ENCODE measurements at places on chromosomes 13 and 19. TPM values are rescaled to one million over a fixed set of nuclear protein-coding genes. Genes with fewer than 3 reads are reported as not detected.

The LILRA5 gene
- 0.64 TPM for total RNA-seq

- no peak for ATAC-seq
Measured at GRCh38 chr13:80858131-80858530, 517.2 kb upstream of the SPRY2 start.

GRCh38 chr19:4922530-4923275, 13.4 kb downstream of the UHRF1 start:
- peak; percentile 7 for ATAC-seq

The ABHD8 gene
- 2.2 TPM for total RNA-seq

The SLAIN1 gene
- total RNA-seq: 0.32 TPM

DNA sequence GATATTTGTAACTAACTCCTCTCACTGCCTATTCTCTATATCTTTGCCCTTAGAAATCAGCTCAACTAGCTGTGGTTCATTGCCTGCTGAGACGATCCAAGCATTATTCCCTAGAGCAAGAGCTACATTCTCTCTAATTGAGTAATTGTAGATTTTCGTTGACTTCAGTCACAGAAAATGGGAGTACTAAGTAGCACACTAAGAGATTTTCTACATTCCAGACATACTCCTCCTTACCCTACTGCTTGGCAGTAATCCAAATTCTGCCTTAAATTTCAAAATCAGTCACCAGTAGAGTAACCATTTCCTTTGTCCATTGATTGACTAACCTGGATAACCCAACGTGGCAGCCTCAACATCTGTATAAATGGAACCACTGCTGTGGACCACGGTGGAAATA, 1786.8 kb downstream of the SLITRK5 start:
- no peak for ATAC-seq

- ATAC-seq: peak; percentile 14
Measured at GRCh38 chr19:2274931-2275535, 6.9 kb downstream of the PEAK3 start.

DNA sequence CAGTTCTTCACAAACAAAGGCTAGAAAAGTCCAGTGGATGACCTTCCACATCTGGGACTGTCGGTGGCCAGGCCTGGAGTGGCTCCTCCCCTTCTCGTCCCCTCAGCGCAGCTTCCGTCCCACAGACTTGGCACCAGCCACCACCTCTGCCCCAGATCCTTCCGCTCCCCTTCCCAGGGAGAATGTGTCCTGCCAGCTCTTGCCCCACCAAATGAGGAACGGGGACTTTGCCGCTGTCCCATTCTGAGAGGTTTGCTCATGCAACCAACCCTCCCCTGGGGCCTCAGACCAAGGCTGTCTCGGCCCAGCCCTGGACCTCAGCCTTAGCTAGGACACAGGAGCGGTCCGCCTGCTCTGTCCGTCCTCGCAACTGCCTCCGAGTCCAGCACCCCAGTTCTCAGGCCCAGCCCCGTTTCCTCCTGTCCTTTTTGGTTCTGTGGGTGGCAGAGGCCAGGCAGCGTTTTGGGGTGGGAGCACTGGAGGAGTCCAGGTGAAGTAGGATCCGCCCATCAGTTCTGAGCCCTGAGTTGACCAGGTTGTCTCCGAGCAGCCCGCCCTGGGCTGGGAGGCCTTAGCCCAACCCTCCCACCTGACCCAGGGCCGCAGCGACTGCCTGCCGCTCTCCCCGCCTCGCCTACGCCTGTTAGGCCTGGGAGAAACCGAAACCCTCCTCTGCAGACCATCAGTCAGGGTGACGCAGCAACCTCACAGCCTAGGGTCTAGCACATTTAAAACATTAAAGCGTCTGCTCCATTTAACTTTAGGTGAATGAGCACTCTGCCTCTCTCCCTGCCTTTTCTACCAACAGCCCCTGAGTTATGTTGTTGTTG, 284.3 kb downstream of the FOXO1 start:
- no peak for ATAC-seq

- ATAC-seq: no peak
Measured at GRCh38 chr19:40571005-40571318, 5.7 kb upstream of the SHKBP1 start.

The TMC4 gene
- 36.5 TPM for total RNA-seq

DNA sequence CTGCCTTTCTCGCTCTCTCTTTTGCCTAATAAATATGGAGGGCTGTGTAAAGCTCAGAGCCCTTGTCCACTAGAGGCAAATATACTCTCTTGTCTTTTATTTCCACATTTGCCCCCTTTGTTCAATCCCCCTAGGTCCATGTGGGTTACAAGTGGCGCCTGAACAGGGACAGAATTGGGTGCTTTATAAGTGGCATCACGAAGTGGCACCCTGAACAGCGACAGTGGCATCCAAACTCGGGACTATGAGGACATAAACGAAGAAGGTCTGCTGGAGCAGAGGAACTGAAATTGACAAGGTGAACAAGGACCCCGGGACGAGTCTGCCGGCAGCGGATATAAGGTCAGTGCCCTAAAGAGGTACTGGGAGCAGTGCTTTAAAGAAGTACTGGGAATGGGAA, 4.3 kb upstream of the ZNF610 start:
- no peak for ATAC-seq

- peak; percentile 45 for ATAC-seq
Measured at GRCh38 chr19:10295305-10295846, 5.6 kb downstream of the ICAM5 start.

DNA sequence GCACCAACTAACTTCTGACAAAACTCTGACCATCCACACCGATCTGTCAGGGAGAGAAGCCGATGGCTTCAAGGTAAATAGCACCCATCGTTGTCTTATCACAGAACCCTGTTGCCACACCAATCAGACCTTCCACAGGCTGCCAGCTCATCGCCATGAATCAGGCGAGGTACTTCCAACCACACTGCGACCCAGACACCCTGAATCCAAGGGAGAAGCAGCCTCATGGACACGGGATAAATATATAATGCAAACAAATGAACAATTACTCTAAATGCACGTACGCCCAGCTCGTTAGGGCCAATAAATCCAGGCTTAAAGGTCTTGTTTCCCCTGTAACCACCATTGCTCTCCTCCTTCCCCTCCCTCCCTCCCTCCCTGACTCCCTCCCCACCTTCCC, 20.8 kb downstream of the RANBP3 start:
- no peak for ATAC-seq

DNA sequence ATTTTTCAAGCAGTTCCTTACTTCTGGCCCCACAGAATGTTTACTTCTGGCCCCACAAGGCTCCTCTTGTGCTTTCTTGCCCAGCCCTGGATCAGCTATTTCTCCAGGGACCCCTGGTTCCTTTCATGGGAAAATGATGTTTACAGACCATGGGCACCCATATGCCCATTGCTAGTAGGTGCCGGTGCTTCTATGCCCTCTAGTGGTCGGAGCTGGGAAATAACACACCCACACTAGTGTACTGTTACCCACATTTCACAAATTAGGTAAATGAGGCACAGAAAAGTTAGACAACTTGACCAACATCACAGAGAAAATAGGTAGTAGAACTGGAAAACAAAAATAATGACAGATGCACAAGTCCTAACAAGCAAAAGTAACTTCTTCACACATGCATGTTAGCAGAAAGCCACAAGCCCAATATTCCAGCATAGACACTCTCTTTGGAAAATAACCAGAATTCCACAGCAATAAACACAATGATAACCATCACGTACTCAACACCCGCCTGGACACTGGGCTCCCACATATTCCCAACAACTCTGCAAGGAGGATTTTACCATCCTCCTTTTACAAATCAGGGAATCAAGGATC, 1.3 kb upstream of the CEACAM6 start:
- ATAC-seq: peak; percentile 49

GRCh38 chr19:48400018-48400742, 6.7 kb downstream of the GRIN2D start:
- ATAC-seq: peak; percentile 21

DNA sequence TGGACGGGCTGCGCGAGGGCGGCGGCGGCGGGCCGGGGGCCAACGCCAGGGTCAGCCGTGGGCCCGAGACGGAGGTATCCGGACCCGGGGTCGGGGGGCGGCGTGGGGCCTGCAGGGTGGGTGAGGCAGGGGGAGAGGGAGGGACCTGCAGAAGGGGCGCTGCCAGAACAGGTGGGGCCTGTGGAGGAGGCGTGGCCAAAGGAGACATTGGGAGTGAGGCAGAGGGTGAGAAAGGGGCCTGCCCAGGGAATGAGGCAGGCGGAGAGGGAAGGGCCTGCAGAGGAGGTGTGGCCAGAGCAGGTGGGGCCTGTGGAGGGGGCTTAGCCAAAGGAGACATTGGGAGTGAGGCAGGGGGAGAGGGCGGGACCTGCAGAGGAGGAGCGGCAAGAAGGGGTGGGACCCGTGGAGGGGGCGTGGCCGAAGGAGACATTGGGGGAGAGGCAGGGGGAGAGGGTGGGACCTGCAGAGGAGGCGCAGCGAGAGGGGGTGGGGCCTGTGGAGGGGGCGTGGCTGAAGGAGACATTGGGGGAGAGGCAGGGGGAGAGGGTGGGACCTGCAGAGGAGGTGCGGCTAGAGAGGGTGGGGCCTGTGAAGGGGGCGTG, 4.2 kb downstream of the PRR36 start:
- peak; percentile 9 for ATAC-seq

- no peak for ATAC-seq
Measured at GRCh38 chr13:109383683-109384082, 402.7 kb downstream of the IRS2 start.

The TPGS1 gene
- total RNA-seq: 14.2 TPM

DNA sequence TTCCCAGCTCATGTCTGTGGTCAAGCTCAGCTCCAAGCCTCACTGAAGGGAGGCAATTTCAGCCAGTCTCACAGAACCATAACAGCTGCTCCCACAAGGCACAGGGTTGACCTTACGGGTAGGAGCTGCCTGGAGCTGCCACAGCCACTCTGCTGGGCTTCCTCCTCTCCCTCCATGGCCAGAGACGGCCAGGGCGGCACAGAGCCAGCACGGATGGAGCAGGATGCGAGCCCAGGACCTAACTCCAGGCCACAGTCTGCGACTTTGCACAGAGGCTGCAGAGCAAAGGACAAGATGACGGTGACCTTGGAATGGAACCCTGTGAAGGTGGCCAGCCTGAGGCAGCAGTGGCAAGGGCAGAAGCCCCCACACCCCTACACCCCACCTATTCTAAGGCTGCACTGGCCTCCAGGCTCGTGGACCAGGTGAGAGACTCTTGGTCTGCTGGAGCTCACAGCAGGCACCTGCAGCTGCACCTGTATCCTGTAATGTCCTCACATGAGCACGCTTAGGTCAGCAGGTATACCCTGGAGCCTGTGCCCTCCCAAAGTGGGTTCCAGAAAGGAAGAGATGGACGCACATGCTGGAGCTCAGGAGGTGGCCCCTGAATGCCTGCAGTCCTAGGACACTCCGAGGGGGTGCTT, 29.6 kb downstream of the ADPRHL1 start:
- ATAC-seq: no peak

The OVOL3 gene
- not detected for total RNA-seq

- no peak for ATAC-seq
Measured at GRCh38 chr13:69903081-69903480, 204.5 kb upstream of the ATXN8OS start.

DNA sequence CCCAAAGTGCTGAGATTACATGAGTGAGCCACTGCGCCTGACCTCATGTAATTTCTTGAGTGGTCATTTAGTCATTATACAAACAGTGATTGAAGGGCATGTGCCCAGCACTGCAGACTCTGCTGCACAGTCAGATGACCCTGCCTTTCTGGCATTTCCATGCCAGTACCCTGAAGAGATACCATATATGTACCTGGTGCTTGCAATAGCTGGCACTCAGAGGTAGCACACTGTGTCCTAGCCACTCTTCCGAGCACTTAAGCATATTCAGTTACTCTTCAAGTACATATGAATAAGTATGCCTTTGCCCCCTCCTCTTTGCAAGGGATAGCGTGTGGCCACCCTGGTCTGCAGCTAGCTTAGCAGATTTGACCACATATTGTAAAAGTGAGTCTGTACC, 15.5 kb downstream of the STX10 start:
- no peak for ATAC-seq

DNA sequence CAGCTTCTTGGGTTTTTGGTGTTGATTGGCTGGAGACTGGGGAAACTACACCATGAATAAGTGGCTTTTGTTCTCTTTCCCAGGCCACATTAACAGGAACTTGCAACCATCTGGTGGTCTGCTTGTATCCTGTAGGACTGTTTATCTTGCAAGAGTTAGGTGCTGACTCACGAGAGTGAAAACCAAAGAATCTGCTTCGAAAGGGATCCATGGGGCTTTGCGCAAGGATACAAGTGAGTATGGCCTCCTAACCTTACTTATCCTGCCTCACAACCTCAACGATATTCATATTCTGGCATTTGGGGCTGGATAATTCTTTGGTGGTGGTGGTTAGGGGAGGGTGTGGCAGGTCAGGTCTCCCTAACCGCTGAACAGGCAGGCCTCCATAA, 4.7 kb upstream of the SIGLECL1 start:
- no peak for ATAC-seq

The FAM124A gene
- total RNA-seq: 0.72 TPM

DNA sequence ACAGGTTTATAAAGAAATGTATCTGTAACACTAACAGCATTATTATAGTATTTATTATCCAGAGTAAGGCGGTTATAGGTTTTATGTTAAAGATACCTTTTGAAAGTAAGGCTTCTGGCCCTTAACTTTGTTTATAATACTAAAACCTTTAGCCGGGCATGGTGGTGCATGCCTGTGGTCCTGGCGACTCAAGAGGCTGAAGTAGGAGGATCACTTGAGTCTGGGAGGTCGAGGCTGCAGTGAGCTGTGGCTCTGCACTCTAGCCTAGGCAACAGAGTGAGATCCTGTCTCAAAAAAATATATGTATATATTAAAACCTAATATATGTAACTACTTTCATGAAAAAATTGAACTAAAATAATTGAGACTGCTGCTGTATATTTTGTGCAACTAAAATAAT, 98.7 kb upstream of the KLF5 start:
- ATAC-seq: no peak

DNA sequence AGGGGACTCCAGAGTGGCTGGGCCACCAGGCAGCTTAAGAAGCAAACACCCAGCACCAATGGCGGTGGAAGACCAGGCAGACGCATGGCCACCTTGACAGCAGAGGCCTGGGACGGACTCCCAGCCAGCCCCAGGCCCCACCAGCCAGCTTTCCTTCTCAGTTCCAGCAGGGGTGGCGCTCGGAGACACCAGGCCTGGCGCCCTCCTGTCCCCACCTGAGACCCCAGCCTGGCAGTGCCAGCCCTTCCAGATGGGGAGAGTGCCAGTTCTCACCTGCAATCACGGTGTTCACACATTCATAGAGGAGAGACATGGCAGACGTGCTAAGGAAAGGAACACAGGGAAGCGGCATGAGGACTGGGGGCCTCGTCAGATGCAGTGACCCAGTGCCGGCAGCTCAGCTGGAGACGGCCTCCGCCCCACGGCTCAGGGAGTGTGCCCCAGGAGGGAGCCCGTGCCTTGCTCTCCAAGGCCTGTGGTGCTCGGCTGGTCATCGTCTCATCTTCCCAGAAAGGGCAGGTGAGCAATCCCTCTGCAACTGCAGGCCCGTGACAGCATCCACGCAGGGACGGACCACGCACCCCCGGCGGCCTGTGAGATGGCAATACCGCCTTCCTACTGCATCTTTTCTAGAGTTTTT, 24.4 kb downstream of the AP3D1 start:
- no peak for ATAC-seq

DNA sequence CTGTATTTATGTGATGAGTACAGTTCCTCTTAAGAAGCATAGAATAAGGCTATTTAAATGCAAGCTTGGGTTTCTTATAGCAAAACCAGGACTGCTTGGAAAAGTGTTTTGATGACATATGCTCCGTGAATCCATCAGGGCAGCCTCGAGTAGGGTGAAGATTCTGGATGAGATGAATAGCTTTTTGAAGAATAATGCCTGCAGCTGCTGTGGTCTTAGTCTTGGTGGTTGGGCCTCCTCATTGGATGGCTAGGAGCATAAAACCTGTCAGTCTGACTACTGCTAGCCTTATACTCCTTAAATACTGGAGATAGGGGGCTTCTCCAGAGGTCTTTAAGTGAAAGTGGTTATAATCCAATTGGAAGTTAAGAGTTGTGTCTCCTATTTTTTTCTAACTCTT, 704.3 kb downstream of the FGF9 start:
- no peak for ATAC-seq
